ENCODE measurements at places on chromosomes 7 and 10.
A peak's percentile ranks its signal among the peaks of the same experiment; 100 is the strongest.

- no peak for DNase-seq
These were observed 29.4 kb upstream of the C10orf71 start for GRCh38 chr10:49269523-49269922.

- DNase-seq, result no peak
These were observed 48.9 kb downstream of the PUS7 start for GRCh38 chr7:105473163-105473562.

- DNase-seq, result no peak
These were observed 156.1 kb downstream of the KIF20B start for GRCh38 chr10:89857431-89858042.

GRCh38 chr10:127168261-127168660, 28.1 kb downstream of the INSYN2A start:
- DNase-seq, result no peak

DNA sequence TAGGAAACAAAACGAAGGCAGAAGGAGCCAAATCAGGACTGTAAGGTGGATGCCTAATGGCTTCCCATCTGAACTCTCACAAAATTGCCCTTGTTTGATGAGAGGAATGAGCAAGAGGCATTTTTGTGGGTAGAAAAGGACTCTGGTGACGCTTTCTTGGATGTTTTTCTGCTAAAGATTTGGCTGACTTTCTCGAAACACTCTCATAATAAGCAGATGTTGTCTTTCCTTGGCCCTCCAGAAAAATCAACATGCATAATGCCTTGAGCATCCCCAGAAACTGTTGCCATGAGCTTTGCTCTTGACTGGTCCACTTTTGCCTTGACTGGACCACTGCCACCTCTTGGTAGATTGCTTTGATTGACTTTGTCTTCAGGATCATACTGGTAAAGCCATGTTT, 13.5 kb downstream of the PTPN12 start:
- DNase-seq, result peak; percentile 39

GRCh38 chr7:74439541-74439940, 14.2 kb upstream of the GTF2IRD1 start:
- no peak for DNase-seq

- no peak for DNase-seq
These were observed 722.9 kb downstream of the GRM8 start for GRCh38 chr7:126529833-126530232.

- peak; percentile 7 for DNase-seq
These were observed 165.7 kb downstream of the SEMA3D start for GRCh38 chr7:85021101-85021704.

- DNase-seq, result no peak
These were observed 77.6 kb upstream of the JAZF1 start for GRCh38 chr7:28258240-28258639.

DNA sequence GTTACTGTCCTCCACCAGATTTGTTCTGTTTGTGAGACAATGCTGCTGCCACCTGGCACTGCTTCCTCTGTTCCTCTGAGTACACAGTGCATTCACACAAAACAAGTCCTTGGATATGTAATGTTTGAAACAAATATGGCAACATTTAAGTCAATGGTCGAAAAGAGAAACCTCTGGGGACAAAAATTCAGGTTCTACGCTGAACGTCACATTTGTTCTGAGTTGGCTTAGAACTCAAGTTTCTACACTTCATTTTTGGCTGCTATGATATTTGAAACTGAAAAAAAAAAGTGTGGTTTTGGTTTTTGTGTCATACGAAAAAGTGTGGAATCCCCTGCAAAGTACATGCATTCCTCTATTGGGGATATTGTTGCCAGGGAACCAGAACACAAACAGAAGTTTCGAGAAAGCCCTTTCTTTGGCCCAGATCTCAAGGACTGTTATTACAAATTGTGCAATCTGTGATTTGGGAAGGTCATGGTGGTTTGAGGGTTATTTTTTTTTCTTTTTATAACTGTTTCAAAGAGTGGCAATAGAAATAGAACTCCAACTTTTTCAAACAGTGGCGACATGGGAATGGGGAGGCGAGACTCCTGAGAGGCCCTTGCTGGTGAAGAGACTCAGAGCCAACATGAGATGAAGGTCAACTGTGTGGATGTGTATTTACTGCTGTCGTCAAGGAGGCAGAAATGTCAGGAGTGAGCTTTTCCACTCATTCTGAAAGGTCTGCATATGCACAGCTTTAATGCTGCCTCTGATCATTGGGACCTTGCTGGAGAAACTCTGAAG, 127.5 kb downstream of the CUBN start:
- peak; percentile 74 for DNase-seq

DNA sequence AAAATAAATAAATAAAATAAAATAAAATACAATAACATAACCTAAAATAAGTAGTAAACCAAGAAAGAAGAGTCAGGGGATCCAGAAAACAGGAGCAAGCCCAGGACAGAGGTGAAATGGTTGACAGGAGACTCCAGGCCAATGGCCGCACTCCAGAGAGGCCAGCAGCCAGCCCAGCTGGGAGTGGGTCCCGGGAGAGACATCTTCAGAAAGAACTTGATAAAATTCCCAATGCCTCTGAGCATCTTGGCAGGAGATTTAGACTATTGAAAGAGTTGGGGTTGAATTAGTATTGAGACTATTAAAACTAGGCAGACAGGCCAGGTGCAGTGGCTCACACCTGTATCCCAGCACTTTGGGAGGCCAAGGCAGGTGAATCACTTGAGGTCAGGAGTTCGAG, 62.6 kb downstream of the CLIP2 start:
- no peak for DNase-seq

DNA sequence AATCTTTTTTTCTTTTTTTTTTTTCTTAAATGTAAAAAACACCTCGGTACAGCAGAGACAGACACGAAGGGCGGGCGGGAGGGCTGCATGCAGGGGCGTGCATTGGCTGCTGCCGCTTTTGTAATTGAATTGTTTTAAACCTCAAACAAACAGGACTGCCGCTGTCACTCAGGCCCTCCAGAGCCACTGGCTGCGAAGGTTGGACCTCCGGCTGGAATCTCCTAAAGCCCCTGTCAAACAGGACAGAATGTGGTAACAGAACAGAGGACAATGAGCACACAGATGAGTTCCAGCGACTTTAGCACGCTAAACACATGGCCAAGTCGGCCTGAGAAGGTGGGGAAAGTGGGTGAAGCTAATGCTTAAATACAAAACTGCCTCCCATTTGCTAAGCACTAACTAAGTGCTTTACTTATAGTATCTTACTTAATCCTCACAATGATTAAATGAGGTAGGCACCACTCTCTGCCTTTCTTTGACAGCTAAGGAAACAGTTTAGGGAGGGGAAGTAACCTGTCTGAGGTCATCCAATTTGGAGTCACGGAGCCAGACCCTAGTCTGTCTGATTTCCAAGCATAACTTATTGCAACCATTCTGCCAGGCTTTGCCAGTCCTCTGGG, 3.0 kb upstream of the NDST2 start:
- no peak for DNase-seq

- DNase-seq, result no peak
These were observed 153.4 kb downstream of the SORCS1 start for GRCh38 chr10:107011105-107011504.

All from GM03348 (cell line).